ENCODE measurements at places on chromosomes 3 and 15.
A peak's percentile ranks its signal among the peaks of the same experiment; 100 is the strongest.

DNA sequence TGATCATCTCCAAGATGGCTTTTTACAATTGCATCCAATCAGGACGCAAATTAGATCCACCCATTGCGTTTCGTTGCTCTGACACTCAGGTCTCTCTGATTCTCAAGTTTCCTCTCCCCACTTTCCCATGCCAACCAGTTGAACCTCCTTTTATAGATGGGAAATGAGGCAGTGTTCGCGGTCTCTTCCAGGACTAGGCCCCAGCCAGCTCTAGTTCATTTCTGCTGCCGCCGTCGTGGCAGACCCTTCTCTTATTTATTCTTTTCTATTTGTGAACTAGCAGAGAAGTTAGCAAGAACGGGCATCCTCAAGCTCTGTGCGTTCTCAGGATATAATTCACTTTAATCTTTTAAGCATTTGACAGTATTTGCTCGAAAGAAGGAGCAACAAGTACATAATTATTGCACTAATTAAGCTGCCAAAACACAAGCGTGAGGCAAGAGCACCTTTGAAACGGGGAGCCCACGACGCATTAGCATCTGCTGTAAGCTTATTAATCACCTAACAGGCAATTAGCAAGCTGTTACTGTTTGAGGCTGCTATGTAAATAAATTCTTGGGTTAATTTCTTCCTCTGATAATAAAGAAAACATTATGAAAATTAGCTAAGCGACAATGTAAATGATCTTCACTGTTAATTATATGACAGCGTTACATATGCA lies 246.4 kb upstream of the TLE3 start:
- DNase-seq, result no peak

DNA sequence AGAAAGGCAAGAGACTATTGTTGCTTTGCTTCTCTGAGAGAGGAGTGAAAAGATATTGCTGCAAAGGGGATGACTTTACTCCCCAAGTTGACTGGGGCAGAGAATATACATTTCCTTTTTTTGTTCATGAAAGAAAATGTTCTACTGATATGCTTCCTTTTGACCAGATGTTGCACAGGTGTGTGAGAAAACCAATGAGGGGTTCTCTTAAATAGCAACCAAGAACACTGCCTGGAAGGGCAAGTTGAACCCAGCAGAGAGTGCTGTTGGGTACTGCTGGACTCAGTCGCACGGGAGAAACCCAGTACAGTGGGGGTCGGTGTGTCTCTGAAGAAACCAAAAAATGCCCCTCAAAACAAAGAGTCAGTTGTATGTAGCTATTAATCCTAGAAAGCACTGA lies 101.2 kb downstream of the CHST2 start:
- DNase-seq, result no peak

DNA sequence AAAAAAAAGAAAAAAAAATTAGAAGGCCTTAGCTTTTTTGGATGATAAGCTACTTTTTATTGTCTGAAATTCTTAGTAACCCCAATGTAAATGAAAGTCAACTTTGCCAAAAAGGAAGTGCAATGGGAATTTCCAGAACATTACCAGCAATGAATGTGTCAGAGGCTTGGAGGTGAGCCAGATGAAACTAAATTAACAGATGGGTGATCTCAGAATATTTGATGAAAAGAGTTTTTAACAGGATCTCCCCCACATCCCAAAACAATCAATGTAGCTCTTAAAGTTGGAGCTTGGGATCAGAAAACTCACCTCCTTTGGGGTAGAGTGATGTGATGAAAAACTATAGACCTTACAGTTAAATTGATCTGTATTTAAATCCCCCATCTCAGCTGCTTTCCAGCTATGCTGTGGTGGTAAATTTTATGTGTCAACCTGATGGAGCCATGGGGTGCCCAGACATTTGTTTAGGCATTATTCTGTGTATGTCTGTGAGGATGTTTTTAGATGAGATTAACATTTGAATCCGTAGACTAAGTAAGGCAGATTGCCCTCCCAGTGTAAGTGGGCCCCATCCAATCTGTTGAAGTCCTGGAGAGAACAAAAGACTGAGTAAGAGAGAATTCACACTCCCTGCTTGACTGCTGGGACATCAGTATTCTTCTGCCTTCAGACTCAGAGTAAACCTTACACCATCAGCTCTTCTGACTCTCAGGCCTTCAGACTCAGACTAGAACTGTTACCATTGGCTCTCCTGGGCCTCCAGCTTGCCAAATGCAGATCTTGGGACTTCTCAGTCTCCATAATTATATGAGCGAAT lies 84.3 kb upstream of the TNFSF10 start:
- DNase-seq, result peak; percentile 75

- no peak for DNase-seq
Observed at GRCh38 chr3:170372190-170372879, 14.8 kb downstream of the SKIL start.

- no peak for DNase-seq
Observed at GRCh38 chr3:81521855-81522254, 239.6 kb downstream of the GBE1 start.

DNA sequence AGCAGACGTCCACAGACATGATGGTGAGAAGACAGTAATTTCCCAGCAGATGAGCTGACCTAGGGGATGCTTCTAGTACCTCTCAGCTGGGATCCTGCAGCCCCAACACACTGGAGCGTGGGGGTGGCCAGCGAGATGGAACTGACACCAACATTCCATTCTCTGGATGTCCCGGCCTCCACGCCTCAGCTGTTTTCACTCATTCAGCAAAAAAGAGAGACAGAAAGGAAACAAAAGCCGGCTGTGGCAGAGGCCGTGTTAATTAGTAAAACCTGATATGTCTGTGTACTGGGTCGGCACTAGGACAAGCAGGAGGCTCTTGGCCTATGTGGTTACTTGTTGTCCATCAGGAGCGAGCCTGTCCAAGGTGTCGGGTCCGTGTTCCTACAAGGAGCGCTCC lies 82.6 kb upstream of the MYZAP start:
- DNase-seq, result peak; percentile 57

- DNase-seq, result no peak
Observed at GRCh38 chr3:168127466-168127865, 31.7 kb upstream of the GOLIM4 start.

- no peak for DNase-seq
Observed at GRCh38 chr3:51392355-51393133, 1.5 kb downstream of the RBM15B start.

- peak; percentile 87 for DNase-seq
Observed at GRCh38 chr3:177934001-177934891, 602.0 kb upstream of the KCNMB2 start.

GRCh38 chr3:18445401-18446148 lies 20.4 kb upstream of the SATB1 start:
- no peak for DNase-seq

DNA sequence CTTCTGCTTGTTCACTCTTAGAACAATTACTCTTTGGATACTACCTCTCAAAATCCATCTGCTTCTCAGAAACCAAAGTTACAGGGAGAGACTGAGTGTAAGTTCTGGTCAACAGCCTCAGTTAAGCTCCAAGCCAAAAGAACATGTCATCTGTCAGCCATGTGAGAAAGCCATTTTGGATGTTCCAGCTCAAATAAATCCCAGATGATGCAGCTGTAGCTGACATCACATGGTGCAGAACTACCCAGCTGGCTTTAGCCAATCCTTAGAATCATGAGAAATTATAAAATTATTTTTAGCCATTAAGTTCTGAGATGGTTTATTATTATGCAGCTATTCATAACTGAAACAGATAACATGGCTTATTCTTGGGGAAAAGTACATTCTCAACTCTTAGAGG lies 696.0 kb downstream of the ZNF385D start:
- no peak for DNase-seq

DNA sequence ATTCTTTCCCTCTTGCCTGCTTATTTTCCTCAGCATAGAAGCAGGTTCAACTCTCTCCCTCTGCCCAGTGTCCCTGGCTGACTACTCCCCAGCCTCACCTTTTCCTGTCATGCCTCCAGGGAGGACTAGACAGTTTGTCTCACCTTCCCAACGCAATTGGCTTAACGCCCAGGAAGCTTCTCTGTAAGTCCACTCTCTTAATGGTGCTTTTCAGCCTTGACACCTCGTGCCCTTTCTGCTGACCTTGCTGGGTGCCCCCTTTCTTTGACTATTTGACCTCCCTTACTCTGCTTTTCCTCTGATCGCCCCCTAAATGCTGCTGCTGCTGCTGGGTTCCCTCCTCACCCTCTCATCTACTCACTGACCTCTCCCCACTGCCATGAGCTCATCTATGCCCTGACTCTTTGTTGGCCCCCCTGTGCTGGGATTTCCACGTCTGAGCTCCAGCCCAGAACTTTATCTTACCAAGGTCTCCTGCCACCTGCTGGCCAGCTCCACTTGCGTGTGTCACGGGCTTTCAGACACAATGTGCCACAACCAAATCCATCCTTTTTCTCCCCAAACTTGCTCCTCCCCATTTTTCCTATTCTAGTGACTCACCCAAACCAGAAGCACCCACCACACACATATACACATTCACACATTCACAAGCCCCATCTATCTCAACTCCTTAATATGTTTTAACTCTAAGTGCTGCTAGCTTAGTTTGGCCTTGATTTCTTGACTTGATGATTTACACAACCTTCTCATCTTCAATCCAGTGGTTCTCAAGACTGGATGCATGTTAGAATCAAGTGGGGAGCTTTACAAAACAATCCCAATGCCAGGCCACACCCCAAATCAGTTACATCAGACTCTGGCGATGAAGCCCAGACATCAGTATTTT lies 16.6 kb downstream of the EPB42 start:
- DNase-seq, result peak; percentile 75

GRCh38 chr3:79167651-79168416 lies 600.0 kb downstream of the ROBO1 start:
- peak; percentile 94 for DNase-seq

GRCh38 chr3:104582092-104582491 lies 784.6 kb upstream of the ALCAM start:
- no peak for DNase-seq

DNA sequence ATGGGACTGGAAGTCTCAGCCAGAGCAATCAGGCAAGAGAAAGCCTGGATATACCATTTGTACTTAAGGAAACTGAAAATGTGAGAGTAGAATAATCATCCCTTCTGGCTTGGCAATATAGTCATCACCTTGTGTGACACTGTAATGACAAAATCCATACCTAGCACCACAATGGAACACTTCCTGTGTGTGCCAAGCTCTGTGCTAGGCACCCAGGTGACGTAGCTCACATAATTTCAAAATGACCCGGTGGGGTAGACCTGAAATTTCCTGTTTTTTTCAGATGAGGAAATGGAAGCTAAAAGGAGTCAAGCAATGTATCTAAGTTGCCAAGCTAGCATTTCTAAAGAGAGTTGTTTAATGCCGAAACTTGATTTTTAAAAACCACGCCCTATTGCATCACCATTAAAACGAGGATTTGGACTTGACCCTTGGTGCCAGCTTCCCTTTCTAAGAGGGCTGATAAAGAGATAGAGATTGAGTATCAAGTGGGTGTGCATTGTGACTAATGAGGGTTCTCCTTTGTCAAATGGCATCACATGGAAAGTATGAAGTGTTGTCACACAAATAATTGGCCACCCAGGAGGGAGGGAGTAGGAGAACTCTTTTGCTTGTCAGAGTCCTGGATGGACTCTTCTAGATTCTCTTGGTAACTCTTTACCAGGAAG lies 141.3 kb upstream of the PDZRN3 start:
- DNase-seq, result peak; percentile 67

DNA sequence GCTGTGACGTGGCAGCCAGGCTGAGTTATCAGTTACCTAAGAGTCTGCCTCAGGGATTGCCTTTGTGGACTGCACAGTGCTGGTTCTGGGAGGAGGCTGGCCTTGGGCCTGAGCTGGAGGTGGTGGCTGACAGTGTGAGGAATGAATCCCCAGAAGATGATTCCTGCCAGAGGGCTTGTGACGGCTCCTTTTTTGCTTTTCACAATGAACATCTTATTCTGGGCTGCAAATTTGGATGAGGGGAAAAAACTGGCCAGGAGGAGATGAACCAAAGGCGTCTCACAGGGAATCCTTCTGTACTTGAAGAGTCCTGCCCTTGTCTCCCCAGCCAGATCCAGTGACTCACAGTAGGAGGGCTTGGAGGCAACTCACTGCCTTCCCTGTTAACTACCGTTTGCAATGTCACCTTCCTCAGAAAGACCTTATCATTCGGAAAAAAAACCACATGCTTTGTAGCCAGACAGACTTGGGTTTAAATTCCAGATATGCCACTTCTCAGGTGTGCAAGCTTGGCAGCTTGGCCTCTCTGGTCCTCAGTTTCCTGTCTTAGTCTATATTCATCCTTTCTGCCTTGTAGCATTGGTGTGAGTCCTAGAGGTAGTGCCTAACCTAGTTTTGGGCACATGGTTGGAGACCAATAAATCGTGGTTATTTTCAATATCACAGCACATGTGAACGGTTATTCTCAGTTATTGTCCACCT lies 19.1 kb downstream of the ST6GAL1 start:
- DNase-seq, result no peak

DNA sequence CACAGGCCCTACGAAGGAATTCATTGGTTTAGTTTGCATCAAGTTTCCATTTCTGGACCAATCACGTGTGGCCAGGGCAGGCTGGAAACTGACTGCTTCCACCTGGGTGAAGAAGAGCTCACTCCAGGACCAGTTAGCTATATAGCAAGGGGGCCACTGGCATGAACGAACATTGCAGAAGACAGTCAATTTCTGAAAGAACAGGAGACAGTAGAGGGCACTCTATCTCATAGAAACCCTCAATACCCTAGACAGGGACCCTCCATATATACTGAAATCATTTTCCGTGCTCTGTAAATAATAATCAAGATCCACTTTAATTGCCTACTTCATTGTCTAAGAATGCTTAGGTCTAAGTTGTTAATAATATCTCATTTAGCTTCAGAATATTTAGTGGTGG lies 215.6 kb downstream of the CADPS start:
- DNase-seq, result no peak

GRCh38 chr3:171345107-171345843 lies 114.9 kb downstream of the TNIK start:
- no peak for DNase-seq

GRCh38 chr3:188383748-188384147 lies 229.8 kb downstream of the LPP start:
- DNase-seq, result no peak

DNA sequence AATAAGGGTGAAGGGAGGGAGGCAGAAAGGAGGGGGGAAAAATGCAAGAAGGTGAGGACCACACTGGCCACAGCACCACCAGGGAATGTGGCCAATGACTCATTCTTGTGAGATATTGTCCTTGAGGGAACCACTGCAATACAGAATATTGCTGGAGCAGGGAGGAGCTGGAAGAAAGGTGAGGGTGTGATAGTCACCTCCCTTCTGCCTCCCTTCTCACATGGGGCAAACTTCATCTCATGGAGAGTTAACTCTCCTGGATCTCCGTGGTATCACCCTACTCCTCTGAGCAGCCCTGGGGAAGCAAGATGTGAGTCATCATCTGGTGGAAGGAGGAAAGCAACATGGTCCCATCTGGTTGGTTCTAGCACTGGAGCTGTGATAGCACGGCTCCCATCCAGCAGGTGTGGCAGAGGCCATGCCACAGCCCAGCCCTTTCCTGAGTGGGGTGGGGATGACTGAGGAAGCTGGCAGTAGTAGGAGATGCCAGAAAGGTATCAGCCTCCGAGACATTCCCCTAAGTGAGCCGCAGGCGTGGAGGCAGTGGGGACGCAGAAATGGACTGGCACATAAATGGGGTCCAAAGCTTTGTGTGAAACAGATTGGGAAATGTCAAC lies 115.9 kb upstream of the LPP start:
- peak; percentile 61 for DNase-seq

GRCh38 chr3:34001022-34001421 lies 202.6 kb downstream of the PDCD6IP start:
- DNase-seq, result no peak

Data from fibroblast of skin of back (primary cell).